ENCODE measurements at places on chromosomes 12 and 14.

DNA sequence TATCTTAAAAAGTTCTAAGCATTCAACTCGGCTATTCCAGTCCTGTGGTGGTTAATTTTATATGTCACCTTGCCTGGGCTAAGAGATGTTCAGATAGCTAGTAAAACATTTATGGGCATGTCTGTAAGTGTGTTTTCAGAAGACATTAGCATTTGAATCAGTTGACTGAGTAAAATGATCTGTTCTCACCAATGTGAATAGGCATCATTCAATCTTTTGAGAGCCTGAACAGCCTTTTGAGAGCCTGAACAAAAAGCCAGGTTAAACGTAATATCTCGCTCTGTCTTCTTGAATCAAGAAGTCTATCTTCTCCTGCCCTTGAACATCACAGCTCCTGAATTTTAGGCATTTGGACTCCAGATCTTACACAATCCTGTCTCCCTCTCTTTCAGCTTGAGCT, 1266.1 kb downstream of the LRFN5 start:
- DNase-seq = no peak

DNA sequence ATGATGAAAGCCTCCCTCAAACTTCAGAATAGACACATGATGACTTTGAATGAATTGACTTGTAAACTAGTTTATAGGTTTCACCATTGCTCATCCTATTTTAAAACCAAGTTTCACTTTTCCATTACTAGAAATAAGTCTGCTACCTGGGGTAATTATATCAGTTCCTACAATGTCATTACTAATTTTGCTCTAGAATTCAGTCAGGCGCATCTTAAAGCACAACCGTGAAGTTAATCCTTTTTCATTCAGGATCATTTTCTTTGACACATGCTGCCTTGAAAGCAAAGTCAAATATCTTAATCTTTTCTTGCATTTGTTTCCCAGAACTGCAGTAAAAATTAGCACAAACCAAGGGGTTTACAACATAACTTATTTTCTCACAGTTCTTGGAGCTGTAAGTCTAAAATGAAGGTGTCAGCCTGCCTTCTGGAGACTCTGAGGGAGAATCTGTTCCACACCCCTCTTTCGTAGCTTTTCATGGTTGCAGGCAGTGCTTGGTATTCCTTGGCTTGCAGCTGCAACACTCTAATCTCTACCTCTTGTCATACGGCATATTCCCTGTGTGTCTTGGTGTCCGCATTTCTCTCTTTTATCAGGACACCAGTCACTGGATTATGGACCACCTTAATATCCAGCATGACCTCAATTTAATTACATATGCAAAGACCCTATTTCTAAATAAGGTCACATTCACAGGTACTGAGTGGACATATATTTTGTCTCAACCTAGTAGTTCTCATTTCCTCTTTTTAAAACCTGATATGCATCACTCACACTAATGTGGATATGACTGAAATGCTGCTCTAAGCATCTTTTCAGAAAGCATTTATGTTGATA, 114.3 kb upstream of the PDZRN4 start:
- no peak for DNase-seq

- no peak for DNase-seq
These were observed 286.7 kb upstream of the CRY1 start for GRCh38 chr12:107379852-107380567.

- no peak for DNase-seq
These were observed 122.0 kb upstream of the ATXN7L3B start for GRCh38 chr12:74415633-74416032.

- no peak for DNase-seq
These were observed 9.4 kb downstream of the HIGD1C start for GRCh38 chr12:50961708-50962107.

GRCh38 chr12:89427508-89428156, 75.3 kb upstream of the DUSP6 start:
- DNase-seq = no peak

DNA sequence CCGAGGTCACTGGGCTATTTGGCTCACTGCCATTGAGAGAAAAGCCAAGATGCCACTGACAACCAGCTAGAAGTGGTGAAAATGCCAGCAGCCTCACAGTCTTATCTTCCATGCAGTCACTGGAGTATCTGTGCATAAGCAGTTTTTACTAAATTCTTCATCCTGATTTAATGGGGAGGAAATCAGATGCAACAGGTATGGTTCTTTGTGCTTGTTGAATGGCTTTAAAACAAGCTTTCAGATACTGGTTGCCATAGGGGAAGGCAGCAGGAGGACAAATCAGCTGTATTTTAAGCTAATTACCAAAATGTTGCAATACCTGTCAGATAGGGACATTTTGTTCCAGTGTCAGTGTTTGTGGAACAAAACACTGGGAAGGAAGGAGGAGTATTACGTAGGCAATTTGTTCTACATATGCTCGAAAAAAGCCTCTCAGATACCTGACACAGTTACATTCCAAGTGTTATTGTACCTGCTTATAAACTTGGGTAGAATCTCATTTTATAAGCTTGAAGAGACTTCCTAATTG, 54.1 kb upstream of the ARHGAP5 start:
- no peak for DNase-seq

DNA sequence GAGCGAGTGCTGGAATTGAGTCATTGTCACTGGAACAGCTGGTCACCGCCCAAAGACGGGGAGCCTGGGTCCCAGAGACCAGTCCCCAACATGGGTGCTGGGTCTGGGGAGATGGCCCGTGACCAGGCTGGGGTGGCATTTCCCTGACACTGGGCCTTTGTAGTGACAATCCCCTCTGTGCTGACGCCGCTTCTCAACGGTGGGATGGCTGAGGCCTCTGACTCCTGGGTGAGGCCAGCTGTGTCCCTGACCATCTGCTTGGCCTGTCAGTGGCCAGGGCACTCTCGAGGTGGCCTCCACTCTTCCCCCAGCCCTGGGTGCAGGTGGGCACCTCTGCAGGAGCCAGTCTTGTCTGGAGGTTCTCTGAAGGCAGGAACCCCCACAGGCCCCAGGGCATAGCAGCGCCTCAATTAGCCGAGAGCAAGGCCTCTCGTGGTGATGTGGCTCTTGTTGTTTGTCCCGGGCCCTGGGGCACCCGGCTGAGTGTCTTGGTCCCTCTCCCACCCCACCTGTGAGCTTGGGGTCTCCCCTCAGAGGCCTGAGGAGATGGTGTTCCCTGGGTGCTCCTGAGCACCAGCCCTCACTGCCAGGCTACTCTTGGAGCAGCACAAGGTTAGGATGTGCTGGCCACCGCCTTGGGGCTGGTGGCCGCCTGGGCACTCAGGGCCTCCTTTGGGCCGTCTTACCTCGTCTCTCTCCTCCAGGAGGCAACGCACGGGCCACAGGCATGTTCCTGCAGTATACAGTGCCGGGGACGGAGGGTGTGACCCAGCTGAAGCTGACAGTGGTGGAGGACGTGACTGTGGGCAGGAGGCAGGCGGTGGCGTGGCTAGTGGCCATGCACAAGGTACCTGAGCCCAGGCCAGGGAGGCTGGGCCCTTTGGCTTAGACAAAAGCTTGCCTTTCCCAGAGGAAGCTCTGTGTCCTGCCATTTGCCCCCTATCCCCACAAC, 16.6 kb downstream of the ZFYVE21 start:
- no peak for DNase-seq

DNA sequence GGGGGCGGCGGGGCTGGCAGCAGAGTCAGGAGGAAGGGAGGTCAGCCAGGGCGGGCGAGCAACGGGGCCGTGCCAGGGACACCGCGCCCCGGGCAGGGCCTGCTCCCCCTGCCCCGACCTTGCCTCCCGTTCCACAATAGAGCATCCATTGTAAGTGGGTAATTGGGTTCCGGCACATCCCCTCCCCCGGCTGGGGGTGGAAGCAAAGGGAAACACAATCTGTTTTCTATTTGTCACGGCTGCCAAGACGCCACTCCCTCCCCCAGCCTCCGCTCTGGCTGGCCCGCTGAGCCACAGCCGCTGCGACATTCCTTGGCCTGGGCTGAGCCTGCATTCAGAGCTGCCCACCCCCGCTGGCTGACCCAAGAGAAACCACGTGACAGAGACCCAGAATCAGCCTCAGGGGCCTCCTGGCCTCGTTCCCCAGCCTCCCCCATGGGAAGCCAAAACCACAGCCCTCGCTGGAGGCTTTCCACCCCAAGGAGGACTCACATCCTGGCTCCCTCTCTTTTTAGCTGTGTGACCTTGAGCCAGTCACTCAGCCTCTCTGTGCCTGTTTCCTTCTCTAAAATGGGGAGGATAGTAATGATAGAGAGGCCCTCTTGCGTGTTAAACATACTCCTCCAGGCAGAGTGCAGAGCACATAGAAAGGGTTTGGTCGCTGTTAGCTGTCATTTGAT, 117.6 kb downstream of the SCARB1 start:
- DNase-seq = no peak

DNA sequence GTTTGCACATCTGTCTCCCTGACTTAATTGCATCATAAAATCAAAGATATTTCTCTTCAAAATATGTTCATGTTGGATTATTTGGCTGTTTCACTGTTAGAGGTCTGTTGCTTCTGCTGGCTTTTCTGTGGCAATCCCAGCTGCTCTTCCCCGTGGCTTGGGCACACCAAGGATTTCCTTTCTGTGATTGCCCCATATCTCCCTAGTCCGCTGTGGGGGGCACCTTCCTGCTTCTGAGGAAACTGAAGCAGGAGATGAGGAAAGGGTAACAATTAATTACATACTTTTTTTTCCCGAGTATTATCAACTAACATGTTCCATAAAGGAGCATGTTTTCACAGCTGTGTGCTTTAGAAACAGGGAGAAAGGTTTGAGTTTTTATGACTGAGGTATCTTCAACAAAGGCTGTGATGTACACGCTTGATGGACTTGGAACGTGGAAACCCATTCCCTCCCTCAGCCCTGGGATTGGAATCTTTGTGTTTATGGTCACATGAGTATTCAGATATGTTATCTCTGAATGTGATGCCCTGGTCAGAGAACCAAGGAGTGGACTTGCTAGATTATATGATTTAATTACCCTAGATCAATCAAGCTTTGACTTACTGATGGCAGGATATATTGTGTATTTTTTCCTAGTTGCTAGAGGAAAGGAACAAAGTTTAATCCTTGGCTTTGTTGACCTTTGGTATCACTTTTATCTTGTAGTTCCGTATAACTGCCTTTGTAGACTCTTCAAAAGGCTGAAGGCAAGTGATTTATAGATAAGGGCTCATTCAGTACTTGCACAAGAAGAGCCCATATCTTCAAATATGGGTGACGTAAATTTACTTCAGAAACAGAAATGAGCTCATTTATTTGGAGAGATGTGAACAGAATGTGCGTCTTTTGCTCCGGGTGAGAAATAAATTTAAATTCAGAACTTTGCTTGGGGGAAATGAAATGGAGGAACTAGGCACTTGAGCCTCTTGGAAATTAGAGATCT, 46.7 kb downstream of the BORCS5 start:
- no peak for DNase-seq

DNA sequence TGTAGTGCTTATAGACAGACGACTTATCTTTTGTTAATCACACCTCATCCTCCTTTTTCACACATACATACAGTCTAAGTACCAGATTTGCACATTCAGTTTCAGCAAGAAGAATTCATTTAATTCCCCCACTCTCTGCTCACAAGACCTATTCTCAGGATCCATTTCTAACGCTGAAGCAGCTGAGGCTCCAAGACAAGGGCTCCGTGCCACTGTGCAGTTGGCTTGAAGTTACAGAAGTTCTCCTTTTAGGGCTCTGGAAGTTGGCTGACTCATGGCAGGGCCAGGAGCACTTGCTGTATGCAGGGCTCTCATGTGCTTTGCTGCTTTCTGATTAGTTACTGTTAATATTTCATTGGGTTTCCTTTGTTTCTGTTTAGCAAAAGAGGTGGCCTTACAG, 1566.9 kb upstream of the TMEM132C start:
- no peak for DNase-seq

DNA sequence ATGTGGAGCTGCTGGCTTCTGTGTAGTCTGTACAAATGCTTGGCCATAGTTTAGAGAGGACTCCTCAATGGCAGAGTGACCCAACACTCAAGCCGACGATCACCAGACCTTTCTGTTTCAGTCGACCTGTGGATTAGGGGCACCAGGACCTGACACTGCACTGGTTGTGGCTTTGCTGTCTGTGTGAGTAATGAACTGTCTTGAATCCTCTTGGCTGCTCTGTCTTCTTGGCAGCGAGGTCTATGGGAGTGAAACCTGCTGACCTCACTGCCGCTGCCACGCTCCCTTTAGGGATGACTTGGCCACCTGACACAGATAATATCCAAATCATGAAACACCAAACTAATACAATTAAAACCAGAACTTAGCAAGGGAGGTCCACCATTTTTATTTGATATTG, 83.5 kb upstream of the C14orf180 start:
- no peak for DNase-seq

DNA sequence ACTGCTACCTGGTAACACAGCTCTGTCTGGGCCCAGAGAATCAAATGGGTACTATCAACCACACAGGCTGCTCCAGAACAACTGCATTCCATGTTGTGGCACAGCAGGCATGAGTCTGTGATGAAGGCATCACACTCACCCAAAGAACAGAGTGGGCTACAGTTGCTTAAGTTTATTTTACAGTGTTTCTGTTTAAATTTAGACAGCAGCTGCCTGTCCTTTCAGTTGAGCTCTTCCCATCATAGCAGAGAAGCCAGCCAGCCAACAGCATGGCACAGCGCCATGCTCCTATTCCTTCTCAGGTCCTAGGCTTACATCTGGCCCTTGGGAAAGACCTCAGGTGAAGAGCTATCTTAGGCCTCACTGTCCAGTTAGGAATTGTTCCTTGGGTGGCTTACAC, 147.0 kb upstream of the FRMD6 start:
- DNase-seq = no peak
